ENCODE measurements at places on chromosomes 3 and 15.
A peak's percentile ranks its signal among the peaks of the same experiment; 100 is the strongest.

DNA sequence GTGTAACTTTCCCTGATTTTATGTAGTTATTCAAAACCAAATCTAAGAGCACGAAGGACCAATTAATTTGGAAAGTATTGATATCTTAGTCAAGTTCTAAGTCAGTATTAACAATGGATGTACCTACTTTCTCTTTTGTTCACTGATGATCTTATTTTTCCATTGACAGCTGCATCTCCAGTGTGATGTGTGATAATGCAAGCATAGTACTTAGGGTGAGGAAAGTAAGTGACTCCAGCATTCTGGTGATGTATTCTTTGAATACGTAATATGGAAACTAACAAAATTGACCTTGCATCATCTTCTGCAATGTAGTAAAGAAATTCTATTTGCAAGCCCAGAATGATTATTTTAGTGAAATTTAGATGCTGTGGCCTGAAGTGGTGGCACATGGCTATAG lies 22.4 kb downstream of the FBXW12 start:
- no peak for DNase-seq

GRCh38 chr15:46091860-46092450 lies 457.1 kb downstream of the SQOR start:
- no peak for DNase-seq

- peak; percentile 93 for DNase-seq
These were observed 214.3 kb upstream of the FEZF2 start for GRCh38 chr3:62587579-62588031.

GRCh38 chr15:40845036-40845435 lies 1.2 kb downstream of the SPINT1 start:
- DNase-seq = no peak

DNA sequence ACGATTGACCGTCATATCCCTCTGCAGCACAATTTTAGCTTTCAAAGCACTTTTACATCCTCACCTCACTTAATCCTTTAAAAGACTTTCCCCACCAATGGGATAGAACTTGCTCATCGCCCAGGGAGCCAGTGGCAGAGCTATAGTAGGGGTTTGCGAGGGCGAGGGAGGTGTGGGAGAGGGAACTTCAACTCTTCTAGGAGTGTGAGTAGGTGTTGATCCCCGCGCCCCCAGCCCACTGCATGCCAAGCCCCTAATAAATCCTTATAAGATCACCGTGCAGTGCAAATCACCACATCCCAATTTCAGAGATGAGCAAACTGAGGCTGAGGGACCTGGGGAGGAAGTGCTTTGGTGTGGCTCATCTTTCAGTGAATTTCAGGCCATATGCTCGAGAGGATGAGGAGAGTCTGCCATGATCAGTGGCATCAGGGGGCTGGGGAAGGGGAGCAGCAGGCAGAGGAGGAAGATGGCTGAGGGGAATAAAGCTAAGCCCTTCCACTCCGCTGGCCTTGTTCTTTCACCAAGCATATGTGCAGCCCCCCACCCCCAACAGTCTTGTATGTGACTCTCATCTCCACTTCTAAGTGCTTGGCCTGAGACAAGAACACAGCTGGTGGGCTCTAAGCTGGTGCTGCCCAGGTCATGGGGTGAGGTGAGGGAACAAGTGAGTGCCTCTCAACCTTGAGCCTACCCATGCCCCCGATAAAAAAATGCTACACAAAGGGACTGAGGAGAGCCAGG lies 5.1 kb downstream of the INSYN1 start:
- no peak for DNase-seq

DNA sequence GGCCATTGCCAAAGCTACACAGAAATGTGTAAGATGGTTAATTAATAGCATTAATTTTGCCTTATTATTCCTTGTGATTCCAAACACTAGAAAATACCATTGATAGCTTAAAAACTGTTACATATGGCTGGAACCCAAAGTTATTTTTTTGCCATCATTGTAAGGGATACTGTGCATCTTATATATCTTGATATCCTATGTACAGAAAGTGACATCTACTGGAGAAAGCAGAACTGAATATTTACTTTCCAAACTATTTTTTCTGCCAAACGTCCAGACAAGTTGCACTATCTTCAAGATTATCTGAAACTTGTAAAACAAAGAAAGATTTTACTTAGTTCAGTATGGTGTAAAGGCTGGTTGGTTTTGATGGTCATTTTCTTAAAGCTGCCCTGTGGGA lies 33.3 kb upstream of the MEIS2 start:
- DNase-seq = no peak

DNA sequence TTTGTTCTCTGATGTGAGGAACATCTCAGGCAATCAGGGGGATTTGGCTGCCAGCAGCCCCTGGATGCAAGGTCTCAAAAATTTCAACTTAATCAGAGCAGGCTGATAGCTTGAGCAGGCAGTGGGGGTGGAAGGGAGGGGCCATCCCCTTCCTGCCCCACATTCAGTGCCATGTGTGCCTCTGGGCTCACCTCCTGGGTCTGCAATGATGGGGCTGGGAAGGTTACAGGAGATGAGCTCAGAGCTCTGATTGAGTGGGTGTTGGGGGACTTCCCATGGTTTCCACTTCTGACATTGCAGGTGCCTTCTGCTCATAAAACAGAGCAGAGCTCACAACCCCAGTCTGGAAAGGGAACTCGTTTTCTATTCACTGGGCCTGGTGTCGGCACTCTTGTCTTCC lies 37.0 kb downstream of the PARP16 start:
- DNase-seq = no peak

DNA sequence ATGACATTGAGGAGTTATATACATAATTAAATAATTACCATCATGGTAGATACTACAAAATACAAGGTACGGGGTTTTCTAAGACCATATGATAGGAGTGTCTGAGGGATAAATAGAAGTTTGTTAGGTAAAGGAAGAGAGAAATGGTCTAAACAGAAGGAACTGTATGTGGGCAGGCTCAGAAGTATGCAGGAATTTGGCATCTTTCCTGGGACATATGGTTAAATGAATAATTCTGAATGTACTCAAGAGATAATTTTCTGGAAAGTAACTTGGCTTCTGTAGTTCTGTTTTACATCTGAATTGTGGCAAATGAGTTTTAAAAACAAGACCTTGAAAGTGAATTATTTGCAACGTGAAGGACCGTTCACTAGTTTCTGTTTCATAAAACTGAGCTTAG lies 17.5 kb downstream of the LMCD1 start:
- DNase-seq = peak; percentile 90

DNA sequence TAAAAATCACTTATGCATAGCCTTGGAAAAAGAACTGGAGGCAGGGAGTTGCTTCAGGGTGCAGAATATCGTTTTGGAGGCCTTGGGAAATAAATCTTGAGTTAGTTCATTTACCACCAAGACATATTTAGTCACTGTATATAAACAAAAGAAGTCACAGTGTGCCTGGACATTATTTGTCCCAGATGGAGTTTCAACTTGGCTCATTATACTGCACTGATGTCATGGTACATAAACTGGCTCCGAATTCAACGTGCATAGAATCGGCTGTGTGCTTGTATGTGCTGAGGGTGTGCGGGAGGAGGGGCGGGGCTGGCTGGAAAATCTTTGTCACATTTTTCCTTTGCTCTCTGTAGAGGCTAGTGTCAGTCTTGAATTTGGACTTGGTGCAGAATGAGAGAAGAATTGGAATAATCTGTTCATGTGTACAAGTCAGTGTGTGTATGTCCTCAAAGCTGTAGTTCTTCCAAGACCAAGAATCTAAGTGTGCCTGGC lies 86.6 kb downstream of the FNDC3B start:
- no peak for DNase-seq

- DNase-seq = no peak
These were observed 432.2 kb downstream of the TUSC7 start for GRCh38 chr3:117141812-117142211.

DNA sequence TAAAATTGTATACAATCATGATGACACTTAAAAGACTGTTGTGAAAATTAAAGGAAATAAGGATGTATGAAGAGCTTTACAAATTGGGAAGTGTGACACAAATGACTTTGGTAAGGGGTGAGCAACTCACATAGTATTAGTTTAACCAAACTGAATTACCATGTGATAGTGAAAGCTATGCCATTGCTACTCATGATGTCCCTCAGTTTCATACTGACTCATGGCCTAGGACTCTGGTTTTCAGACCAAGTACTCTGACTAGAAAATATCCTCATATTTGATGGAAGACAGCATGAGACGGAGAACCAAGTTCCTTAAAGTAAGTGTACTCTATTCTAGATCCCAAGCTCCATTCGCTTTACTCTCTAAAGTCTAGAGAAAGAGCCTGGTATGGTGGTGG lies 203.2 kb upstream of the ICE2 start:
- DNase-seq = no peak

DNA sequence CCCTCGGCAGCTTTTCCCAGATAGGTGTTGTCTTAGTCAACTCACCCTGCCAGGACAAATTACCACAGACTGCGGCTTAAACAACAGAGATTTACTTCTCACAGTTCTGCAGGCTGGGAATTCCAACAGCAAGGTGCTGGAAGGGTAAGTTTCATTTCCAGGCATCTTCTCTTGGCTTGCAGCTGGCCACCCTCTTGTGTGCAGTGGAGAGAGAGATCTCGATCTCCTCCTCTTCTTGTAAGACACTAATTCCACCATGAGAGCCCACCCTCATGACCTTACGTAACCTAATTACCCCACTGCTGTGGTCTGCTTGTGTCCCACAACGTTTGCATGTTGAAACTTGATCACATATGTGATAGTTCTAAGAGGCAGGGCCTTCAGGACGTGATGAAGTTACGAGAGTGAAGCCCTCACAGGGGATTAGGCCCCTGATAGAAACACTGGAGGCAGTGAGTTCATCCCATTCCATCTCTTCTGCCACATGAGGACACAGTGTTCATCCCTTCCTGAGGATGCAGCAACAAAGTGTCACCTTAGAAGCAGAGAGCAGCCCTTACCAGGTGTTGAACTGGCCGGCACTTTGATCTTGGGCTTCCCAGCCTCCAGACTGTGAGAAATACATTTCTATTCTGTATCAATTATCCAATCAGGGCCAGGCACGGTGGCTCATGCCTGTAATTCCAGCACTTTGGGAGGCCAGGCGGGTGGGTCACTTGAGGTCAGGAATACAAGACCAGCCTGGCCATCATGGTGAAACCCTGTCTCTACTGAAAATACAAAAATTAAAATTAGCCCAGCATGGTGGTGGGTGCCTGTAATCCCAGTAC lies 247.7 kb downstream of the PLCL2 start:
- no peak for DNase-seq

- no peak for DNase-seq
These were observed 26.5 kb upstream of the MINDY4B start for GRCh38 chr3:150931745-150932144.

GRCh38 chr15:70347321-70348225 lies 249.9 kb upstream of the TLE3 start:
- DNase-seq = no peak

- DNase-seq = no peak
These were observed 100.0 kb downstream of the ARPP21 start for GRCh38 chr3:35739181-35739809.

- peak; percentile 29 for DNase-seq
These were observed 9.9 kb downstream of the ALDH1A3 start for GRCh38 chr15:100889385-100890050.

DNA sequence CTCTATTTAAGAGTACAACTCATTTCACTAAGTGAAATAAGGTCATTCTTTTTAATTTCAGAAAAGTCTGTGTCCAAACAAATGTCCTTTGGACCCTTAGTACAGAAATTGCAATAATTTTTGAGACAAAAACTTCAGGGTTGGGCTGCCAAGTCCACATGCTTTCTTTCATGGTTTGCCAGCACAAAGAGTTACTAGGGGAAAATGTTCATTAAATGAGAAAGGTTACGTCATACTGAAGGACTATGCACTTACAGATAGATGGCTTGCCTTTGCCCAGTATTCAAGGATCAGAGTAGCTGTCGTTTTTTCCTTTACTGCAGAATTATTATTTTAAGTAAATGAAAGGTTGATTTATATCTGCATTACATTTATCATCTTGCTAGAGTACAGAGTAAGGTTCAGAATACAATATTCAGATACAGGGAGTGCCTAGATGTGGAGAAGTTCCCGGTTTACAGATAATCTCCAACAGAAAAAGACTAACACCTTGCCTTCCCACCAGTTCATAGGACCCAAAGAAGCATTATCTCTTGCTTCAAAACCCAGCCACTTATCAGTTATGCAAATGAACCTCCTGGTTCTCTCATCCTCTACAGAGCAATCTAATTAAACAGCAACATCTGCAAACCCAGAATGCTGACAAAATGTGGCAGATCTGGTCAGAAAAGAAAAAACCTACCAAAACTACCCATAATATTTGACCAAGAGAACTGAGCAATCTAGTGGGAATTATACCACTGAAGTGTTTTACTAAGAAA lies 179.3 kb downstream of the FRMD5 start:
- DNase-seq = no peak

DNA sequence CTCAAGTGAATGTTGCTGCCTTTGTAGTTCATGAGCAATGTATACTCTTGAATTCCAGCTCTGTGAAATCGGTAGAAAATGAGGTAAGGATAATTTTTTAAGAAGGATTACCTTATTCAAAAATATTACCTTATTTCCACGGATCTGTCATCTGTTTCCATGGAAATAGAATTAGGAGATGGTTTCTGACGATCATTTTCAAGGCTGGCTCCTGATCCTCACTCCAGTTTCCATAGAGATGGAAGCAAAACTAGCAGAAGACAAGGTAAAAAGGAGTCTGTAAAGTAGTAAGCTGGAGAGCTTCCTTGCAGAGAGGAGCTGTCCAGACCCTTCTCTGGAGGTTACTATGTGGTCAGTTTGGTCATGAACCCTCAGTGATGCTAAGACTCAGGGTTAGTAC lies 55.5 kb downstream of the CACNA2D3 start:
- DNase-seq = no peak

DNA sequence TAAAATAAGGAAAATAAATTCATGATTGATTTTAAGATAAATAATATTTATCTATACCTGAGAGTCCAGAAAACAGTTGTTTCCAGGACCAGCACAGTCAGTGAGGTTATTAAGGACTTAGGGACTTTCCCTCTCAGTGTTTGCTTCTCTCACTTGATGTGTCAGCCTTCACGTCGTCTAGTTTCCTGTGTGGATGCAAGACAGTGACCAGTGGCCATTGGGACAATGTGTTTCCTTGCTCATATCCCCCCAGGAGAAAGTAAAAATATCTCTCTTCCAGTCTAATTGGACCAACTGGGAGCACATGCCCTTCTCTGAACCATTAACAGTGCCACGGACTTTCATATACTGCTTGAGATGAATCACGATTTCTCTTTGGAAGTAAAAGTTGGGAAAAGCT lies 157.8 kb upstream of the CTNNB1 start:
- no peak for DNase-seq

GRCh38 chr15:101176625-101177024 lies 75.2 kb downstream of the CHSY1 start:
- no peak for DNase-seq

DNA sequence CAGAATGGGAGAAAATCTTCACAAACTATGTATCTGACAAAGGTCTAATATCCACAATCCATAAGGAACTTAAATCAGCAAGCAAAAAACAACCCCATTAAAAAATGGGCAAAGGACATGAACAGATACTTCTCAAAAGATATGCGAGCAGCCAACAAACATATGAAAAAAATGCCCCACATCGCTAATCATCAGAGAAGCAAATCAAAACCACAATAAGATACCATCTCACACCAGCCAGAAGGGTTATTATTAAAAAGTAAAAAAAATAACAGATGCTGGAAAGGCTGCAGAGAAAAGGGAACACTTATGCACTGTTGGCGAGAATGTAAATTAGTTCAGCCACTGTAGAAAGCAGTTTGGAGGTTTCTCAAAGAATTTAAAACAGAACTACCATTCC lies 80.2 kb upstream of the ATP11B start:
- DNase-seq = no peak

GRCh38 chr15:81766829-81767475 lies 278.9 kb downstream of the MEX3B start:
- DNase-seq = no peak

Measured in fibroblast of skin of left biceps (primary cell).